ENCODE measurements at places on chromosomes 16 and 17.

DNA sequence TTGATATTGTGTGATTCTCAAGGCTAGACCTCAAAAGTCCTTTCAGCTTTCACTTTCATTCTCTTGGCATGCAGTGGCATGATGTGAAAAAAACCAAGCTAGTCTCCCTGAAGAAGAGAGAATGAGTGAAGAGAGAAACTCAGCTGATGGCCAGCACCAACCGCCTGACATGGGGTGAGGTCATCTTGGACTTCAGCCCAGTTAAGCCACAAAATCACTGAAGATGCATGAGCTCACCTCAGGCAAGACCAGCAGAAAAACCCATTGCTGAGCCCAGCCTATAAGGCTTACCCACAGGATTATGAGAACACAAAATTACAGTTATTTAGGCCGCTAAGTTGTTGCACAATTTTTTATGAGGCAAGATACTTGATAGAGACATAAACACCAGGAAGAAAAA lies 496.5 kb downstream of the TOX3 start:
- no peak for DNase-seq

GRCh38 chr17:47735536-47736011 lies 2.5 kb downstream of the TBX21 start:
- peak; percentile 48 for DNase-seq

DNA sequence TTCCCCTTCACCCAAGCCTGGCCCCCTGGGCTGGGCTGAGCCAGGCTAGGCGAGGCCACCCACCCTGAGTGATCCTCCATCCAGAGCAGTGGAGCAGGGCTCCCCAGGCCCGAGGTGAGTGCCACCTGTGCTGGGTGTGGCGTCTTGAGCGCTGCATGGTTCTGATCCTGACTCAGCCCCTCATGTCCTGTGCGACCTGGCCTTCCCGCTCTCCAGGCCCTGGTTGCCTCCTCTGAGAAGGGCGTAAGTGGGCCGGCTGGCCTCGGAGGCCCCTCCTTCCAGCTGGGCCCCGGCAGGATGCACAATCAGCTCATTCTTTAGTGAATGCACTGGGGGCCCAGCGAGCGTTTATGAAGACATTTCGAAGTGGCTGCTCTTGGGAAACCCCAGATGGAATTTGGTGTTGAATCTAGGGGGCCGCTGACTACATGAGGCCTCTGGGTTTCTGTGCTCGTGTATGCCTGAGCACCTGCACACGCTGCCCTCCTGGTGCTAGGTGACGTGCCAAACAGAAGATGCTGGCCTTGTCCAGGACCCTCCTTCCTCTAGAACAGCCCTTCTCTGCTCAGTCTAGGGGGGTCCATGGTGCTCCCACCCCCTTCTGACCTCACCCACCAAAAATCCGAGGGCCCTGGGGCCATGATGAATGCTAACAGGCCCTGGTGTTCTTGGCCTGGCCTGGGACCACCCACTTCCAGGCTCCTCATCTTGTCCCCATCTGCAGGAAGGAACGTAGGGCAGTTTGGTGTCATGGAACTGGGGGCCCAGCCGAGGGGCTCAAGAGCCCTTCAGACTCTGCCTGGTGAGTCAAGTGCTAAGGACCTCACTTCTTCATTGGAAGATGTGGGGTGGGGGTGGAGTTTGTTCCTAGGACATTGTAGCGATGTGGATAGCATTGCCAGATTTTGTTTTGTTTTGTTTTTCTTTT lies 3.6 kb upstream of the TMEM92 start:
- no peak for DNase-seq

DNA sequence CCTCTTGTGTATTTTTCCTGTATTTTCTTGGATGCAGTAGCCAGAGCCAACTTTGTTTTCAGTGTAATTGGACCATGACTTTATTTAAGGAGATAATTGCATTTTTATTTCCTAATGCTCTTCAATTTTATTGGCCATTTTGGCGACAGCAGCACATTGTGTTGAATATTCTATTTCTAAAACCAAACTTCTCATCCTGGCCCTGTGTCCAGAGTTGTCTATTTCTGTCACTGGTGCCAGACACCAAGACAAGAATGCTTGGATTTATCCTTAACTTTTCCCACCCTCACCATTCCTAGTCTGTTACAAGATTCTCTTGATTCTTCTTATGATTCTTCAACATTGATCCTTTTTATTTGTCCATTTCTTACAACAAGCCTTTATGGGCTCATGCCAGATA lies 37.1 kb downstream of the ARHGAP44 start:
- no peak for DNase-seq

DNA sequence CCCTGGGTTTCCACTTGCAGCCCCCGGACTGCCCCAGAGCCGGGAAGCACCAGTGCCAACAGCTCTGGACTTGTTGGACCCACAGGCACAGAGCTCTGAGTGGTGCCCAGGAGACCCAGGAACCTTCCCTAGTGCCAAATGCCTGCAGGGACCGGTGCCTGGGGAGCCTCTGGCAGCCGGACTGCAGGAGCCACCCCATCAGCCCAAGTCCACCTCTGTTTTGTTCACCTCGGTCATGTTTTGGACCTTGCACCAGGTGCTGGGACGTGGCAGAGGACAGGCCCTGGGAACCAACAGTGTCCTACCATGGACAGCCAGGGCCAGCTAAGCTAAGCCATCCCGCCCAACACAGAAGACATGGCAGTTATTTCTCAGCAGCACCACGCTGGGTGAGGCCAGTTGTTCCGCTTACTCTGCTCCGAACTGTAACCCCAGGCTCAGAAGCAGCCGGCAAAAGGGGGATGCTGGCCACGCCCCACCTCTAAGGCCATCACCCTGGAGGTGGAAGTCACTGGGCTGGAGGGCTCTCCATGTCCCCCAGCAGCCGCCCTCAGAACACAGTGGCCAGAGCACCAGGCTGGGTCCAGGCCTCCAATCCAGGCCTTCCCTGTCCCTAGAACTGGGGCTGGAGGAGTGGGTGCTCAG lies 79.8 kb downstream of the AMFR start:
- no peak for DNase-seq

DNA sequence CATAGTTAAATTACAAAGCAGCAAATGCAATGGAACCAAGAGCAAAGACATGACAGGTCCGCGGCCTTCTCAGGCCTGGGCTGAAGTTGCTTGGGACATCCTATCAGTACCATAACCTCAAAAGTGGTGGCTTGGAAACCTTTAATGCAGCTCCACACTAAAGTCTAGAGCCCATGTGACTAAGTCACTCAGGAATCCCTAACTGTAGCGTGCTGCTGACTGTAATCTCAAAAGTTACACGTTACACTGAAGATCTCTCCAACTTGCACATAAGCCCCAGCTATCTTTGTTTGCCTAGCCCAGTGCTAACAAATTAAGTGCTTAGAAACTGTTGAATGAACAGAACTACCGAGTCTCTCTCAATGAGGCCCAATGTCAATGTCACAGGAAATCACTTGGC lies 27.8 kb downstream of the NUP88 start:
- no peak for DNase-seq

- DNase-seq, result no peak
Observed at GRCh38 chr16:54690710-54691109, 240.0 kb upstream of the IRX5 start.

DNA sequence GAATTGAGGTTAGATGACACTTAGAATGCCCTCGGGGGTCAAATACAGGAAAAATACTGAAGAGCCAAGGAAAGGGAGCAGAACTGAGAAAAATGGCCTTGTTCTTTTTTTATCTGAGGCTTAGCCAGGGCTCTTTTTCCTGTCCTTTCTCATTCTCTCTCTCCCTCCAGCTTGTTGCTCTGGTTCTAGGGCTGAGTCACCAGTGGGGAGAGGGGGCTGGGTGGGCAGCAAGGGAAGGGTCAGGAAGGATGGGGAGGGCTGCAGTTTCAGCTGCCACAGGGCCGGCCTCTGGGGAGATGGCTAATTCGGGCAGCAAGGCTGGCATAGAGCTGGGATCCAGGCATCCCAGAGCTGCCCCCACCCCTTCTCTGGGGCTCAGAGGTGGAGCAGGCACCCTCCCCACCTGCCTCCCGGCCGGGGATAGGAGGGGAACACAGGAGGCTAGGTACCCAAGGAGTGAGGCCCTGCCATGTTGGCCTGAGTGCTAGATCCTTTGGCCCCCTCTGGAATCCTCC lies 3.9 kb downstream of the ITGA3 start:
- no peak for DNase-seq

DNA sequence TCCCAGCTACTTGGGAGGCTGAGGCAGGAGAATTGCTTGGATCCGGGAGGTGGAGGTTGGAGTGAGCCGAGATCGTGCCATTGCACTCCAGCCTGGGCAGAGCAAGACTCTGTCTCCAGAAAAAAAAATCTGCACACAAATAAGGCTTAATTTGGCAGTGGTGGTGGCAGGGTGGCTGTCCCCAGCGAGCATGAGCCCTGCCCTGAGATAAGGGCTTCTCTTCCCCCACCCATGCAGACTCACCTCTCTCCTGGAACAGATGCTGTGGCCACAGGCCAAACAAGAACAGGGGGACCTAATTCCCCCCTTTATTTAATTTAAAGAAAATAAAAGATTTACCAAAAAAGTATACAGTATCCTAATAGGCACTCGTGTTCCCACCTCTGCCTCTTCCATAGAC lies 157.2 kb downstream of the RAB11FIP4 start:
- DNase-seq, result no peak
